Common myeloid progenitor, CD34-positive (primary cell): ENCODE measurements at places on chromosomes 1 and 21.

DNA sequence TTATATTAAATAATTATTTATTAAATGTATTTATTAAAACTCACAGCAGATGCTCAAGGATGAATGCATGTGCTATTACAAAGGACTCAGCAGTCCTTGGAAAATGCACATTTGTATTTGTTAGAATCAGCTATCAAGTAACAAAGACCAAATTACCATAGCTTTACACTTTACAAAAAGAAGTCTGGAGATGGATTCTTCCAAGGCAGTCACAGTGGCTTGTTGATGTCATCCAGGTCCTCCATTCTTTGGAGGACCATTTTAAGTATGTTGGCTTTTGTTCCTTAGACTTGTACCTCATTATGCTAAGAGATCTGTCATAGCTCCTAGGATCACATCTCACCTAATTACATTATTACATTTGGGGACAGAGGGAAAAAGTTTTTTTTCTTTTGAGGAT is 63.4 kb downstream of the NTMT2 start:
- DNase-seq, result no peak

DNA sequence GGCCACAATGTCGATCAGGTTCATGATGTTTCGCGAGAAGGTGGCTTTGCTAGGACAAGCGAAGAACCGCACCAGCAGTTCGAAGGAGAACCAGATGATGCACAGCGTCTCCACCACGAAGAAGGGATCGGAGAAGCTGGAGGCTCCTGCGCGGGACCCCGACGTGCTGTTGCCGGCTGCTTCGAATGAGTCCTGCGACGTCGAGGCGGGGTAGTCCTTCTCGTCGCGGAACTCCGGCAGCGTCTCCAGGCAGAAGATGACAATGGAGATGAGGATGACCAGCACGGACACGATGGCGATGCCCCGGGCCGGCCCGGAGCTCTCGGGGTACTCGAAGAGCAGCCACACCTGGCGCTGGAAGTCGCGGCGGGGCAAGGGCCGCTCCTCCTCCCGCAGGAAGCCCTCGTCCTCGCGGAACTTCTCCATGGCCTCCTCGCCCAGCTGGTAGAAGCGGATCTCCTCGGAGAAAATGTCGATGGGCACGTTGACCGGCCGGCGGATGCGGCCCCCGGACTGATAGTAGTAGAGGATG is 869 bp downstream of the KCNA3 start:
- DNase-seq, result no peak

GRCh38 chr1:61084491-61085031 is 2.2 kb downstream of the NFIA start:
- no peak for DNase-seq

GRCh38 chr1:33342041-33342723 is 21.3 kb upstream of the A3GALT2 start:
- no peak for DNase-seq

DNA sequence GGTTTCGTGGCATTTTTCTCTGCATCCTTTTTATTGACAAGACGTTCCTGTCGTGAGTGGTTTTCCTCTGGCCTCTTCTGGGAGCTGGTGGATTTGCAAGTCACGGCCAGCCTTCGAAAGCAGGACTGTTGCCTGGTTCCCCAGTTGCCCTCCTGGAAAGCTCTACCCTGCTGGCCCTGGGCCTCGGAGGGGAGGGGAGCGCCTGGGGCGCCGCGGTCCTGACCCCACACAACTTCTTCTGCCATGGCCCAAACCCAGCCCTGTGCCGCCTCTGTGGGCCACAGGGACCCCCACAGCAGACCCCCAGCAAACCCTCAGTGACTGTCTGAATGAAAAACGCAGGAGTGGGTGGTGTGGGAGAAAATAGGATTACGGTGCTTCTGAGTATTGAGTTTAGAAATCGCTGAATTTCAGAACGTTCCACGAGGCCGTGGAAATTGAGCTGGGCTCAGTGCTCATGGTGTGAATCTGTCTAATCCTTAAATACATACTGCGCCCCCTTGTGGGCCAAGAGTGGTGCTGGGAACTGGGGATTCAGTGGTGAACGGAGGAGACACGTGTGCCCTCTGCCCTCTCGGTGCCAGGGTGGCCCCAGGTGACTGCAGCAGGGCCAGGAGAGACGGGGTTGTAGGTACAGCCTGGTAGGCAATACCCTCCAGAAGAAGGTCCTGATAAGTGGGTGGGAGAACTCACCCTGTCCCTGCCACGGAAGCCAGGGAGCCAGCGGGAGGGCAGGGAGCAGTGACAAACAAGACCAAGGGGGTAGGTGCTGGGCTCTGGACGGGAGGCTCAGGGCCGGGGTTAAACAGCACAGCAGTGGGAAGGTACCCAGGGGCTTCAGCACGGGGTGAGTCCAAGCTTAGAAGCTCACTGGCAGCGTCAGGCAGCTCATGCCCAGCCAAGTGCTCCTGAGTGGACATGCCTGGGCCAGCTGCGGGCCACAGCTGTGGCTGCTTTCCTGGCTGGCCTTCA is 101.2 kb upstream of the COL6A1 start:
- peak; percentile 62 for DNase-seq

- DNase-seq, result peak; percentile 77
These were observed 243.7 kb upstream of the DPYD start for GRCh38 chr1:98164509-98164908.
